ENCODE measurements at places on chromosomes 11 and 22. TPM values are rescaled to one million over a fixed set of nuclear protein-coding genes. Genes with fewer than 3 reads are reported as not detected.

The RBM4B gene
- total RNA-seq = 25.4 TPM

The TPBGL gene
- total RNA-seq = not detected

The STK33 gene
- total RNA-seq = 0.48 TPM

The HMOX1 gene
- 25.4 TPM for total RNA-seq

DNA sequence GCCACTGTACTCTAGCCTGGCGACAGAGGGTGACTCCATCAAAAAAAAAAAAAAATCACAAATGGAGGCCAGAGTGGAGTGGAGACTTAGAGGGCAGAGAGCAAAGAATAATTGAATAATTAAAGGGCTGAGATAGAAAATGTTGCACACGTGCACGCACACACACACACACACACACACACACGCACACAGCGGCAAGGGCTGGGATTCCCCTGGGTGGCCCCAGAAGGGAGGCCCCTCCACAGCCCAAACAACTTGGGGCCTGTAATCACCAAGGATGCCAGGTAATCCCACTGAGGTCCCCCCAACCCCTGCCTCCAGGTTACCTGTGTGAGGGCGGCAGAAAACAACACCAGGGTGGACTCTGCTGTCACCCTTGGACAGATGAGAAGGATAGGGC is 12.0 kb upstream of the DGKZ start:
- DNase-seq = no peak

DNA sequence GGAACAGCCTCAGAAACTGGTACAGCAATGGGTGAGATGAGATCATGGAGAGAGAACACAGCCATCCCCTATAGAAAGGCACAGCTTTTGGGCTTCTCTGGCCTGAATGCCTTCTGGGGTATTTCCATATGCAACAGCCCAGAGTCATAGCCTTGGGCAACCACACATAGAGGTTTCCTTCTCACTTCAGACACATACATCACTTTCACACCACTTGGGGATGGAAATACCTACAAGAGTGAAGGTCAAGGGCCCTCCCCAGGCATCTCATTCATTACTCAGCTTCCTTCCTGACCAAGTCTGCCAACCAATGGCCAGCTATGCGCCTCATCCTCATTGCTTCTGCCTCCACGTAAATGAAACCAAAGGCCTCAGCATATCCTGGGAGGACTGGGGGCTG is 17.7 kb upstream of the OLFML1 start:
- no peak for DNase-seq

- peak; percentile 81 for DNase-seq
These were observed 14.6 kb downstream of the BBOX1 start for GRCh38 chr11:27055065-27055682.

GRCh38 chr22:29621761-29622526 is 18.5 kb downstream of the NF2 start:
- DNase-seq = peak; percentile 91

- no peak for DNase-seq
These were observed 125.5 kb upstream of the PARVA start for GRCh38 chr11:12251666-12252560.

GRCh38 chr22:30591191-30591587 is 521 bp downstream of the PES1 start:
- peak; percentile 14 for DNase-seq

- DNase-seq = no peak
These were observed 21.5 kb downstream of the HPS4 start for GRCh38 chr22:26462051-26462450.

DNA sequence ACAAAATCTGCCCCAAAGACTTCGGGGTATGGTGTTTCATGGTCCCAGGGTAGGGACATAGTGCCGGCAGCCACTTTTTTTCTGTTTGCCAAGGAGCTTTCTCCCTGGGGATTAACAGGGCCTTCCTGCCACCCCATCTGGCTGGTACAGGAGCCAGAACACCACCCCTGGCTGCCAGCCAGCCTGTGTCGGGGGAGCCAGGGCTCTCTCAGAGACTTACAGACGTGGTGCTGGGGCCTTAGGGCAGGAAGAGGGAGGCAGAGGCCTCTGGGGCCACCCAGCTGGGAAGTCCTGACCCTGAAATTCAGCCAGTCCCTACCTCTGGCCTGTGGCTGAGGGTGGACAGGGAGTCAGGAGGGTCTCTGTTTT is 52.4 kb upstream of the CDON start:
- DNase-seq = peak; percentile 76

DNA sequence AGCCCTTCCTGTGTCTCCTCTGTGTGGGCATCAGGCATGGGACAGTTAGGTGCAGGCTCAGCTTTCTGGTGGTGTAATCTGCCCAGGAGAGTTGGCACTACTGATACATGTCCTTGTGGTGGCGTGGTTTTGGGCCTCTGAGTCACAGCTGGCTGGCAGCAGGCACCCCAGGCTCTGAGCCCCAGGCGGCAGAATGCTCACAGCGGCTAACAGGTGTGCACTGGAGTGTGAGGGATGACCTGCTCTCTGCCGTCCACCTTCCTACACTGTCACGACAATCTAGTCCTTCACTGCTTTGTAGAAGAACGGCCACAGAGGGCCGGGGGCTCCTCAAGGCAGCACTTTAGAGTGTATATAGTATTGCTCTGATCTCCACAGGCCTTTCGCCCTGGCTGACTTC is 100.3 kb upstream of the PITPNB start:
- peak; percentile 22 for DNase-seq

GRCh38 chr11:95341221-95341620 is 110.2 kb upstream of the SESN3 start:
- peak; percentile 77 for DNase-seq
